ENCODE measurements at places on chromosomes 7 and 10.
A peak's percentile ranks its signal among the peaks of the same experiment; 100 is the strongest.

DNA sequence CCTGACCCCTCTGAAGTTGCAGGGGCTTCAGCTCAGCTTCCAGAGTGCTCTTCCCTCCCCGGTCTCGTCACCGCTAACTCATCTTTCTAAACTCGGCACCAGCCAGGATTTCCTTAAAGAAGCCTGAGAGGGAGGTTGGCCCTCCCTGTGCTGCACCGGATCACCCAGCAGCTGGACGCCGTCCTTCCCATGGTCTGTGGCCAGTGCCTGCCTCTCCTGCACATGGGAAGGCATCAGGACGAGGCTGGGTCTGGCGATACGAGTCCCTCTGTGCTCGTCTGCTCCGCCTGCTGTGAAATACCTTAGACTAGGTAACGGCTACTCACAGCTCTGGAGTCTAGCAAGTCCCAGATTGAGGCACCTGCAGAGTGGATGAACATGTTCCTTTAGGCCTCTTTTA, 179.1 kb downstream of the ZMYND11 start:
- no peak for DNase-seq

DNA sequence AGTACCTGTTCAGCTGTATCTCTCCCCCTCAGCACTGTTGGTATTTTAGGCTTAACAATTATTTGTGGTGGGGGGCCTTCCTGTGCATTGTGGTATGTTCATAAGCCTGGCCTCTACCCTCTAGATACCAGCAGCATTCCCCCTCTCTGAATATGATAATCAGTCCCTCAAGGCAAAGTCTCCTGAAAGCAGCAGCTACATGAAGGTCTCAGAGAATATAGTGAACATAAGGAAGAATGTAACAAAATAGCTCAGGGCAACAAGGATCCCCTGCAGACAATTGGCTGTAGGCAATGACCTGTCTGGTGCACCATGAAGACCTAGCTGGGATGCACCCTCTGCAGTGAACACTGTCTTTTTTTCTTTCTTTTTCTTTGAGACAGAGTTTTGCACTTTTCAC, 86.4 kb downstream of the CTBP2 start:
- DNase-seq, result no peak

DNA sequence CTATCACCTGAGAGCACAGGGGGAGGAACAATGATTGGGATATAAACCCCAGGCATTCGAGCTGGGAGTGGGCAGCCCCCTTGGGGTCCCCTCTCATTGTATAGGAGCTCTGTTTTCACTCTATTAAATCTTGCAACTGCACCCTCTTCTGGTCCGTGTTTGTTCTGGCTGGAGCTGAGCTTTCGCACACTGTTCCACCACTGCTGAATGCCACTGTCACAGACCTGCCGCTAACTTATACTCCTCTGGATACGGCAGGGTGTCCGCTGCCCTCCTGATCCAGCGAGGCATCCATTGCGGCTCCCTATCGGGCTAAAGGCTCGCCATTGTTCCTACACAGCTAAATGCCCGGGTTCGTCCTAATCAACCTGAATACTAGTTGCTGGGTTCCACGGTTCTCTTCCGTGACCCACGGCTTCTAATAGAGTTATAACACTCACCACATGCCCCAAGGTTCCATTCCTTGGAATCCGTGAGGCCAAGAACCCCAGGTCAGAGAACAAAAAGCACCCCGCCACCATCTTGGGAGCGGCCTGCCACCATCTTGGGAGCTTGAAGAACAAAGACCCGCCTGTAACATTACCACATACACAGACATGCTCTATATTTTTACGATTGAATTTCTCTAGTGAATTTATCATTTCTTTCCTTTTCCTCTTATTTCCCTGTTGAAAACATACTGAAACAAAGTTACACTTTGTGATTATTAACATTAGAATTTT, 9.0 kb downstream of the ZWINT start:
- no peak for DNase-seq

DNA sequence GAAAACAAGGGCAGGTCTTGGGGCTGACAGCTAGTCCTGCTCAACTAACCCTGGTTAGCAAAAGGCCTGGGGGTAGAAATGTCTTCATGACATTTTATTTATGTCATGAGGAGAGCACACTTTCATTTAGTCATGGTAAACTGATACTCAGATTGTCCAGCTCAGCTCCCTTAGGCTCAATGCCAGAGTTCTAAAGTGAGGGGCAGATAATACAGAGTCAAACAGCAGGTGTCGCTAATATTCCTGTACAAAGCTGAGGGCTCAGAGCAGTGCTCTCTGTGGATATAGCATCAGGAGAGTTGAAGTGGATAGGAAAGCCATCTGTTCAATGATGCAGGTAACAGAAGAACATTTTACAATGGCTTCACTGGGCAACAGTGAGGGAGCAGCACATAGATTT, 26.8 kb upstream of the CALCR start:
- no peak for DNase-seq

GRCh38 chr7:35604595-35604994, 90.3 kb downstream of the HERPUD2 start:
- DNase-seq, result no peak

DNA sequence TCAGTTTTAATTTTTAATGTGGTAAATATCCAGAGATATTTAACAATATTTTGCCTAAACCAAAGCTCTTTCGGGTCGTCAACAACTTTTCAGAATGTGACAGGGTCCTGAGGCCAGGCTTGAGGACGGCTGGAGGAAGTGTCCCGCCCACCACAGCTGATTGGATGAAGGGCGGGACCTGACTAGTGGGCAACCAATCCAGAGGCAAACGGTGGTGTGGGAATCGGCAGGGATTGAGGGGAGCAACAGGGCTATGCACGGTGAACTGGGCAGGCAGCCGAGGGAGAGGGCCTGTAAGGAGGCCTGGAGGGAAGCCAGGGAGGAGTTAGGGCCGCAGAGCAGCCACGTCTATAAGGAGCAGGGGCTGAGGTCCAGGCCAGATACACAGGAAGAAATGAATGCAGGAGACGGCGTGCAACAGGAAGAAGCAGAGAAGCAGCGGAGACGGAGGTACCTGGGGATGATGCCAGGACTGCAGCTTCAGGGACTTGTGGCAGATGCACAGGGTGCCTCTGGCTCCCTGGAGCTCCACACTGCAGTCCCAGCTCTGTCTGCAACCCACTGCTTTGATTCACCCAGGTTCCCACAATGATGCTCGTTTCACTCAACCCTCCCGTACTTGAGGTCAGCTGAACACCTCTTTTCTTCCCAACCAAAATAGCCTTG, 46.1 kb upstream of the ZMIZ1 start:
- DNase-seq, result no peak

DNA sequence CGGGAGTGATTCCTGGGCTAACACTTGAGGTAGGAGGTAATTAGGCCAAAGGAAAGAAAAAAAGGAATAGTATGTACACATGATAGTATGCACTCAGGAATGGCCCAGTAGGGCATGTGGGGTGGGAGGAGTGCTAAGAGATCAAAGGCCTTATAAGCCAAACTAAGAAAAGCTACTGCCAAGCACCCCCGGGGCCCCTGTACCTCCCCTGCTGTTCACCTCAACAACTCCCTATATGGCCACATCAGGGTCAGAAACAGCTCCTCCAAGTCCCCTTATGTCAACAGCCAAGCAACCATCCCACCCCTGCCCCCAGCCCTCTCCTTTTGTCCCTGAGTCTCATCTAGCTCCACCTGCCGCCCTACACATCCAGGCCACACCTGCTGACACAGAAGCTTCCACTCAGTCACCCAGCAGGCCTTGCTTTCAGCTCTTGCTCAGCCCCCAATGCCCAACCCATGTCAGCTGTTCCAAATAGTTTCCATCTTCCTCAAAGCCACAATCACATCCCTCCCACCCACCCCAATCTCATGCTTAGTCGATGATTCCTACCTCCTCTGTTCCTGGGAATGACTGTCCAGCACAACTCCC, 80.2 kb downstream of the SORBS1 start:
- DNase-seq, result no peak

DNA sequence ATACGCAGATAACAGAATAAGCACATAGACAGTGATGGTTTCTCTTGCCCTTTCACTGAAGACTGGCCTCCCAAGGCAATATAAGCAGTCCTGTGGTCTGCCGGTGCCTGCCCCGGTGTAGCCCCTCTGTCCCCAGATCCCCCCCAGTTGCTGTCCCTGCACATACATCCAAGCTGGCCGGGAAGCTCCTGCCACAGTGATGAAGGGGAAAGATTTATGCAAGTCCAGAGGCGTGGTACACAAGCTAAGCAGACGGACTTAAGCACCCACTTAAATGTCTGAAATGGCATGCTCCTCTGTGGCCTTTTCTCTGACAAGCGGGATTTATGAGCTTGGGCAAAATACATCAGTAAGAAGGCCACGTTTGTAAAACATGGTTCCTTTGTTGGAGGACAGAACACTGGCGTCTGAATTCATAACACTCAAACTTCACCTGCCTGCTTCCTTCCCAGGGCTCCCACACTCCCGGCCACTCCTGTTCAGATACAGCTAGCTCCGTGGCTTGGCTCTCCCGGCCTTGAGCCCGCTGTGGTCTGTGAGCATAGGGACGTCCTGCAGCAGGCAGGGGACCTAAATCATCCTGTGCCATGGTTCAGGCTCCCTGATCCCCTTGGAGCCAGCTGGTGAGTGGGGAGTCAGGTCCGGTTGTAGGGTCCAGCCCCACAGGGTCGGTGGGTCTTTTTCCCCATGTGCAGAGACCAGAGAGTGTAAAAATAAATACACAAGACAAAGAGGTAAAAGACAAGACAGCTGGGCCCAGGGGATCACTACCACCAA, 61.7 kb upstream of the PPP2R2D start:
- DNase-seq, result no peak

- DNase-seq, result no peak
These were observed 329.5 kb downstream of the RNLS start for GRCh38 chr10:88253622-88254021.

- peak; percentile 7 for DNase-seq
These were observed 43.9 kb upstream of the GRB10 start for GRCh38 chr7:50826371-50827172.

DNA sequence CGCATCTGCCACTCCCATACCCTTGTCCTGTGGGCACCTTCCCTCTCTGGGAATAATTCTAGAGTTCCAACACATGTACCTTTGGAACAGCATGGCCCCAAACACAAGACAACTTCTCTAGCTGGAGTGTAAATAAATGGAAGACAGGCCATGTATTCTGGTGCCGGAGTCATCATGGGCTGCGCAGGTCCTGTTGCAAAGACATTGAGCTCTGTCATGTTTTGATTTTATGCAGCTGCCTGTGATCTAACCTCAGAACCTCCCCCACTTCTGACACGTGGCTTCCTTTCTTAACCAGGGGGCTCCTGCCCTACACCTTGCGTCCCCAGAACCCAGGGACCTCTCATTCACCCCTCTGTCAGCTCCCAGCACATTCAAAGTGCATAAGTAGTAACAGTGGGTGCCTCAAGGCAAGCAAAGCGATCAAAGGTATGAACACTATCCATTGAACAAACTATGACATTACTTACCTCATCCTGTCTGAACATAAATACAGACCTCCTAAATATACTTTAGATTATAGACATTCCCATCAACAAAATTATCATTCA, 219.9 kb downstream of the FGFR2 start:
- no peak for DNase-seq

GRCh38 chr10:5484205-5484604, 15.2 kb downstream of the CALML5 start:
- DNase-seq, result no peak

- no peak for DNase-seq
These were observed 367.7 kb downstream of the SDK1 start for GRCh38 chr7:3668743-3669142.

DNA sequence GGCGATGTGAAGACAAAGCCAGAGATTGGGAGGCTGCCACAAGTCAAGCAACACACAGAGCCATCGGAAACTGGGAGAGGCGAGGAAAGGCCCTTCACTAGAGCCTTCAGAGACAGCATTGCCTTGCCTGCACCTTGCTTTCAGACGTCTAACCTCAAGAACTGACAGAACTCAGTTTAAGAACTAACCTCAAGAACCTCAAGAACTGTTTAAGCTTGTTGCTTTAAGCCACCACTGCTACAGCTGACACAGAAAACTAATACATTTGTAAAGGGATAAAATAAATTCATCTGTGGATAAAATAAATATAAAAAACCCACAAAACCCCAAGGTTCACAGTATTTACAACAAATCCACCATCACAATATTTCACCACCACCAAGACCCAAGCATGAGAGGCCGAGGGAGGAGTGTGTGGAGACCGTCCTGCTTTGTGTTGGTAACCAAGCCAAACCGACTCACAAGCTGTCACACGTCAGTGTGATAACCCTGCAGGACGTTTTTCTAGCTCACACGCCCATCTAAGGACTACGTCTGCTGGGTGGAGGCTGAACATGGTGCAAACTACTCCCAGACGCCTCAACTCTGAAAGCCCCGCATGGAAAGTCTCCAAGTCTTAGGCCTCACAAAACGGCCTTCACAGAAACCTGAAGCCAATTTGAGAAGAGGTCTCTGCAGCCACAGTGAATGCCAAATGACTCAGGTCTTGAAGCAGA, 116.8 kb downstream of the ABLIM1 start:
- no peak for DNase-seq

DNA sequence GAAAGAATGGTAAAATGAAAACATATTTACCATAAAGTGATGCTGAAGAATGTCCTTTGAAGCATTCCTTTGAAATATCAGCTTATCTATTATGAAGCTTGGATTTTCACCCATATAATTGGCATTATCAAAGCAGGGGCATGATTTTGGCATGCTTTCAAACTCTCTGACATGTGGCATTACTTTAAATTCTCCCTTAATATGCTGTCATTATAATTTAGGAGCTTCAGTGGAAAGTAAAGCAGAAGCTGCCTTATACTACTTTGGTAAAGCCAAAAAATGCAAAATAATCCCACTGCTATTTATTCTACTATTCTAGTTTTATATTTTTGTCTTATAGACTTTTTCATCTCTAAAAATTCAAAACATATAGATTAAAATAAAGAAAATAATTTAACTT, 28.0 kb upstream of the HIBADH start:
- no peak for DNase-seq

DNA sequence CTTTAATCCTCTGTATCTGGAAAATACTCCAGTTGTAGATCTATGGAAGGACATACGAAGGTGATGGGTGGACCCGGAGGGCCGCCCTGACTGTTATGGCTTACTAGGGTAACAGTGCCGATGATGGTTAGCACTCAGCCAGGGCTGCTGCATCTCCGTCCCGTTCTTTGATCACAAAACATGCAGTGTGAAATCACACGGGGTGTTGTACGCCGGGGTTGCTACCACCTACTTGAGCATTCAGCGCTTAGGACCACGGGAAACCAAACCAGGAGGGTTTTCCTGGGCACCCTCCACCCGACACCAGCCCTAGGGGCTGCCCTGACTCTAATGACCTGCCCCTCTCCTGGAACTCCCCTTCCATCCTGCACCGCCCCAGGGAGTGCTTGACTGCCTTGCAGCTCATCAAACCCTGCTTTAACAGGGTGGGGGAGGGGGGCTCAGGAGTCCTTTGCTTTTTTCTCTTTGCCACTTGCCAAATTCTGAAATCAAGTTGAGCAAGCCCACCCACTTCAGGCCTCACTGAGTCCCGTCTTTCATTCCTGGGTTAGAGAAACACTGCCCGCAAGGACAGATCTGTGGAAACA, 20.4 kb downstream of the ZNF775 start:
- no peak for DNase-seq

- no peak for DNase-seq
These were observed 149.8 kb downstream of the XPNPEP1 start for GRCh38 chr10:109773288-109774120.

- DNase-seq, result no peak
These were observed 69.8 kb downstream of the CTTNBP2 start for GRCh38 chr7:117803476-117803875.
